ENCODE measurements at places on chromosomes 7 and 10.

DNA sequence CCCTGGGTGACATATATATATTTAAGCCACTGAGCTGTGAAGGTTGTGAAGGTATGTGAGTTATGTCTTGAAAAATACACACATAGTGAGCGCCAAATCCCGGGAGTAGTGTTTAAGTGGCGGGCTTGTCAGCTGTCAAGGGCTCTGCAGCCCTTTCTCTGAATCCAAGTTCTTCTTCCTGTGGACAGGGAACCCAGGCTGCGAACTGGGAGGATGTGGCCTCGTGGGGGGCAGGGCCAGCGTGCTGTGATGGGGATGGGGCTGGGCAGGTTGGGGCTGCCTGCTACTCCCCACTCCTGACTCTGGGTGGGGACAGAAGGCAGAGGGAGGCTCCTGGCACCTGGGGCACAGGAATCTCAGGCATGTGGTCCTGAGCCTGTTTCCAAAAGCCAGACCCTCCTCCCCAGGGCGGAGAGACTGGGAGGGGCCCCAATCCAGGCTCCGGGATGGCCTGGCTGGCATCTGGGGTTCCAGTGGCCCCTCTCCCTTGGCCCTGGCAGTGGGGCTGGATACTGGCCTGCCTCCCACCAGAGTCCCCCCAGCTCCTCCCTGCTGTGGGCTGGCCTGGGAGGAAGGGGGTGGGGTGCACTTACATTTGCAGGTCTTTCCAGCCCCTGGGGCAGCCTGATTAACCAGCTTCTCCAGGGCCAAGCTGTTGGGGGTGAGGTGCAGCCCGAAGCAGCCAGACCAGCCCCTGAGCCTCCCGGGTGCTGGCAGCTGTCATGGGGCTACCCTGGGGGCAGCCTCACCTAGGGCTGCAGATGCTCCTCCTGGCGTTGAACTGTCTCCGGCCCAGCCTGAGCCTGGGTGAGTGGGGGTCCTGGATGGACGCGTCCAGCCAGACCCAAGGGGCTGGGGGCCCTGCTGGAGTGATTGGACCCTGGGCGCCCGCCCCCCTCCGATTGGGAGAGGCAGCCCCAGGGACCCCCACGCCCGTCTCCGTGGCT is at the start of gene UPK3B:
UPK3B (plus strand) TSS at position 622 of the 947 bp plus-strand sequence; CDS start at position 723, 101 bp downstream.
- DNase-seq = no peak

DNA sequence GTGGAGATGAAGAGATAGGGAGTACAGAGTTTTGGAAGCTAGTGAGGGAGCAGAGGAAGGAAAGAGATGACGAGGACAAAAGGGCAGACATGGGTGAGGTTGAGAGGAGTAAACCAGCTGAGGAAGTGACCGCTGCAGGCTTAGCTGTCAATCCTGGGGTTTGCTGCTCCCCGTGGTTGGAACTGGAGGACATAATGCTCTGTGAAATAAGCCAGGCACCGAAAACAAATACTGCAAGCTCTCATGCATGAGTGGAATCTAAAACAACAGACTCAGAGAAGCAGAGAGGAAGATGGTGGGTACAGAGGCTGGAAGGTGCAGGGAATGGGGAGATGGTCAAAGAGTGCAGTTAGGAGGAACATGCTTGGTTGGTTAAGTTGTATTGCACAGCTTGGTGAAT is 482.2 kb upstream of the C7orf33 start:
- no peak for DNase-seq

- no peak for DNase-seq
Measured at GRCh38 chr7:139294951-139295575, 46.1 kb upstream of the FMC1 start.

DNA sequence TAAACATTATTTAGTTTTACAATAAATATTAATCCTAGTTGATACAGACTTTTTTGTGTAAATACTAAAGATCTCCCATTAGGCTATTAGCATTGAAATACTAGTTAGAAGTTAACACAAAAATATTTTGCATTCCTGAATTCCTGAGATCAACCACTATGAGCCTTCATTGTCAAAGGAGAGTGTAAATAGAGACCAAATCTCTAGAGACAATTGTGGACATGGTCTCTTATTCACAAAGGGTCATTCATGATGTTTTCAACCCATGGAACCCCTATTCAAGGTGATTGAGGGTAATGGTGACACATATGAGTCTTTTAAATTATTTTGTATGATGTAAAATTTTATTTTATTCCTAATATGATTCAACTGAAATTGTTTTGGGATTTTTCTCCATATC is 1454.8 kb upstream of the LRRTM3 start:
- no peak for DNase-seq

- DNase-seq = no peak
Measured at GRCh38 chr10:110241407-110241806, 34.0 kb downstream of the MXI1 start.

DNA sequence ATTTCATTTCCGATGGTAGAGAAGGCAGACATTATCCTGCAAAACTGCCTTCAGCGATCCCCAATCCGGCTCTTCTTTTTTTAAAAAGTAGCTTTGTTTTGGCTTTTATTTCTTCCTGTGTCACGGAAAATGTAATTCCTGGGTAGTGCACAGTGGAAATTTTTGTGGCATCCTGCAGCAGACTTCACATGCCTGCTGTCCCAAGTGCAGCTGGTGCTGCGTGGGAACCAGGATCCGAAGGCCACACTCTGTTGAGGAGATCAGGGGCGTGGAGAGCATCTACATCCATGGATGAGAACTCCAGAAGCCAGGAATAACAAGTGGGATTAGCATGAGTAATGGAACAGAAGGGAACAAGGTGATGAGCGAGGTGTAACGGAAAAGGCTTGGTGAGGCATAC is 4.6 kb downstream of the VWA2 start:
- DNase-seq = no peak

DNA sequence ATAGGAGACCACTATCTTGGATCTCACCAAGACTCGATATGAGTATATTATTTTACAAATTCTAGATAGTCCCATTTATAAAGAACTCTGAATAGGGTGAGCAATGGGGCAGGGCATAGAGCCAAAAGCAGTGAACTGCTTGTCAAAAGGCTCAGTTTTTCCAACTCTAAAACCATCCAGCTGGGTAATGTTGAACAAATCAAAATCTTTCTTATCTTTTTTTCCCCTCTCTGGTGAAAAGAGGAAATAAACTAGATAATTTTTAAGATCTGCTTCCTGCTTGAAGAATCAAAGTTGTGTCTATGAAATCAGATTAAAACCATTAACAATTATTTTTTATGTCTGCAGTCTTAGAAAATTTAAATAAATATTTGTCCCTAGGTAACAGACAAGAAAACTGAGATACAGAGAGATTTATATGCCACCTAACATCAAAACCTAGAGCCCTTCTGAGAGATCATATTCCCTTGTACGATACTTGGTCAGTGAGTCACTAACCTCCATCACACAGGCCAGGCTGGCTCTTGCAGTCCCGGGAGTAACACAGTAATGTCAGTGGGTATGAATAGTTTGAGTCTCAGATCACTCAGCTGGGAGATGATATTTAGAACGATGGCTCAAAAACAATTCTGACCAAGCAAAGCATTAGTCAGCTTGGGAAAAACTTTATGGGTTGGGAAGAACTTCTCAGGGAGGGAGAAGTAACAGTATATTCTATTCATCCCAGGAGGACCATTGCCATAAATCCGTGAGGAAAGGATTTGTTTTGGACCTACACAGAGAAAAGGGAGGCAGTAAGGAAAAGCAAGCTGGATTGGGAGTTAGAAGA is 178.8 kb downstream of the REEP3 start:
- no peak for DNase-seq

- no peak for DNase-seq
Measured at GRCh38 chr10:132257271-132257670, 50.5 kb downstream of the STK32C start.

DNA sequence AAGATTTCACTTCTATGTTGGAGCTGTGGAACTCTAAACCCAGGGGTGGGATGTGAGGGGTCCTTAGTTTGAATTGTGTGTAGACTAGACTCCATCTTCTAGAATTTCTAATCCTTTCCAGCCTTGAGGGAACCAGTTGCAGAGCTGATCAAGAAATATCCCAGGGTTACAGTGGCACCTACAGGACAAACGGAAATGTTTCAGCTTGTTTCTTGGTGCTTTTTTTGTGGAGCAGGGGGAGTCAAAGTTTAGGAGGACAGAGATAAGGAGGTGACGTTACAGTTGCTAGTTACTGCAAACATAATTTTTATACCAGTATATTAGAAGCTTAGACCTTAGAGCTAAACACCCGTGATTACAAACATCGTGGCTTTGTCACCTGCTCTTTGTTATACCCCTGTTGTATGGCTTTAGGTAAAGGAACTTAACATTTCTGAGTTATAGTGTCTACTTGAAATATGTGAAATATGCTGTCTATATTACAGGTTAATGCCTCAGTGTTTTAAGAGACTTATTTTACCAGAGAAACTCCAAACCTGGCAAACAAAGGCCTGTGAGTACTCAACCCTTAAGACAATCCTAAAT is 84.5 kb upstream of the DYNC1I1 start:
- no peak for DNase-seq

DNA sequence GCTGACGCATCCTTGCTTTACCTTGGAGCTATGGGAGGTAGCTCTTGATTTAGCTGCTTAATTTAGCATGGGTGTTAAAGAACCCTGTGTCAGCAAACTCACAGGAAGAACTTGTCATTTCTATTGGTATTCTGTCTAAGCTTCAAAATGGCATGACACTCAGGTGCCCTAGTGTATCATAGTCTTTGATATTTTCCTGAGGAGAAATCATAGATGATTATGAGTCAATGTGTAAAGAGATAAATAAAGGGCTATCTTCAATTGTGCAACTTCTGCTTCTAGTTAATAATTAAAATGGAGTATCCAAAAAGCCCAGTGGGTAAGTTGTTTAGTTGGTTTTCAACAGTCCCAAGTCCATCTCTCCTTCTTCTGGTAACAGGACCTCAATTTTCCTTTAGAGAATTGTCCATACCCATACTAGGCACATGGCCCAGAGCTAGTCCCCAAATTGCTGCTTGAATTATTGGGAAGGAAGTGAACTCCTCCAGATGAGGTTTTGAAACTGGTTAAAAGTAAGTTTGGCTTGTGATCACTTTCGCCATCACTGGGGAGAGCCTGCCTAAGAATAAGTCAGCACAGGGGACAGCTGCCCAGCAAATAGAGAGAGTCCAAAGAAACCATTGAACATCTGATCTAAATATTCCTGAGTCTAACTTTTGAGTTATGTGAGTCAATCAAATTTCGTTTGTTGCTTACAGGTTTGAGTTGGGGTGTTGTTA is 169.0 kb upstream of the PHYHIPL start:
- DNase-seq = no peak

DNA sequence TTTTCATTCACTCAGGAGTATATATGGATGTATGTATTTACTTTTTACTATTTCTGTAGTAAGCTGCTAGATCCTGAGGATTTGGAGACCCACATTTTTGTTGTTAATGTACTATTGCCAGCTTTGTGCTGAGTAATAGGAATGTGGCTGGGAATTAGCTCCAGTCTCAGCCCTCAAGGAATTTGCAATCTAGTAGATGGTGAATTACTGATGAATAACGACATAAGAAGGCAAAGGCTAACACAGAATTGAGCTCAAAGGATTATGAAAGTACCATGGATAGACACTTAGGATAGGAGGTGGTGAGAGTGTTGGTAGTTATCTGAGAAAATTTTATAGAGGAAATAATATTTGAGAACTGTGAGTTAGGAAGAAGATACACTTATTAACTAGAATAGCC is 19.9 kb downstream of the CASD1 start:
- DNase-seq = no peak

DNA sequence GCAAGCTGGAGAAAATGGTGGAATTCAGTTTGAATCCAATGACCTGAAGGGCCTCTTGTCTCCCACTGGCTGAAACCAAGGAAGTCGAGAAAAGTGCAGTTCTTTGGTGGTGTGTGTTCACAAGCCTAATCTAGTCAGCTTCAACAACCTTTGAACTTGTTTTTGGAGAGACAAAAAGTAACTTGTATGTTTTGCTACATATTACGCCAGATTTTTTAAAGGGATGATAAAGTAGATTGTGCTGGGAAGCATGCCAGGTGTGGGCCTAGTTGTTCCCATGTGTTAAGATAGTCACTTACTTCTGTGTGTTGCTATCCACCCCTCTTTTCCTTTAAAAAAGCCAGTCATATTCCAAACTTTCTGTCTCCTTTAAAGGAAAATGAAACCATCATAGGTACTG is 79.7 kb upstream of the FAM3C start:
- DNase-seq = no peak

- DNase-seq = no peak
Measured at GRCh38 chr7:127794136-127794535, 142.1 kb downstream of the SND1 start.

DNA sequence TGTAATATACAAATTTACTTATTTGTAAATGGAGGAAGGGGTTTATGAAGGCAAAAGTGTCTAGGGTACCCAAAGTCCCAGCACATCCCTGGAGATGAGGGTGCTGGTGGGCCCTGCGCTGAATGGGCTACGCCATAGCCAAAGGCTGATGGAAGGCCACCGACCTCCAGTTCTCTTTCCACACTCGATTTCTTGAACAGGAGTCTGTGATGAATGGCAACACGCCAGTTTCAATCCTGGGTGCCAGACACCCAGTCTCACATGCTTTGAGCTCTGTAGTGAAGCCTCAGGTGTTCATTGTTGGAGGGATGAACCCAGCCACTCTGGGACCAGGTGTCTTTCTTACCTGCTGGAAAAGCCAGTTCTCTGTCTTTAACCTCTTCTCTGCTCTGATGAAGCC is 752 bp downstream of the LRMDA start:
- DNase-seq = no peak

GRCh38 chr7:2476298-2476697 is at the start of gene GRIFIN:
Gene GRIFIN, minus strand, starts transcription at chr7:2476398. Its CDS starts 15 bp downstream, at chr7:2476383.
- DNase-seq = no peak

DNA sequence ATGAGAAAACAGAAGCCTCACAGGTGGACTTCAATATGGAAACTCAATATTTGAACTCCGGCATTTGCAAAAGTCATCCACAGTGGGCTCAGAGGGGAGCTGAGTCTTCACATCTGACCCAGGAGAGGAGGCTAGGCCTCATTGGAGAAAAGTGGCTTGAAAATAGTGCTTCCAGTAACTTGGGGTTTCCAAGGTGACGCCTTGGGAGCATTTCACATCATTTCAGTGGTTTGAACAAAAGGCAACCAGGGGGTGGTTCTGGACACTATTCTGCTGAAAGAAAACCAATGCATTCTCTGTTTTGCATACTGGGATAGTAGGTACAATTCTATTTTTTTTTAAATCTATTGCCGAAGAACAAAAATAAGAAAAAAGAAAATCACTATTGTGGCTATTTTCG is 599.2 kb upstream of the POM121L12 start:
- DNase-seq = no peak

GRCh38 chr10:13673156-13673555 is 86.4 kb downstream of the PRPF18 start:
- peak; percentile 76 for DNase-seq

- DNase-seq = no peak
Measured at GRCh38 chr7:133839121-133839520, 288.0 kb upstream of the LRGUK start.

All from renal pelvis (tissue), 12 donors.